ENCODE measurements at places on chromosomes 16 and 17.

- no peak for DNase-seq
Observed at GRCh38 chr17:2369039-2369438, 31.7 kb downstream of the SGSM2 start.

DNA sequence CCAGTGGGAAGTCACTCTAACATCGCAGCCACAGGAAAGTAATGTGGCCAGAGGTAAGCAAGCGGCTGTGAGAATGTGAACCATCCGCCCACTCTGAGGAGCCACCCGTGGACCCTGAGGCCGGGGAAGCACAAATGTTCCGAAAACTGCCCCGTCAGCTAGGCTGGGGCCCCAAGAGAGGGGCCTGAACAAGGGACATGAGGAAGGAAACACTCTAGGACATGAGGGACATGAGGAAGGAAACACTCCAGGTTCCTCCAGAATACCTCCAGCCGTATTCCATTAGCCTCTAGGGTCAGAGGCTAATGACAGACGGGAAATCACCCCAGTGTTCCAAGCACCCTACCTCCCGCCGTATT is 317 bp downstream of the TEFM start:
- DNase-seq, result no peak

DNA sequence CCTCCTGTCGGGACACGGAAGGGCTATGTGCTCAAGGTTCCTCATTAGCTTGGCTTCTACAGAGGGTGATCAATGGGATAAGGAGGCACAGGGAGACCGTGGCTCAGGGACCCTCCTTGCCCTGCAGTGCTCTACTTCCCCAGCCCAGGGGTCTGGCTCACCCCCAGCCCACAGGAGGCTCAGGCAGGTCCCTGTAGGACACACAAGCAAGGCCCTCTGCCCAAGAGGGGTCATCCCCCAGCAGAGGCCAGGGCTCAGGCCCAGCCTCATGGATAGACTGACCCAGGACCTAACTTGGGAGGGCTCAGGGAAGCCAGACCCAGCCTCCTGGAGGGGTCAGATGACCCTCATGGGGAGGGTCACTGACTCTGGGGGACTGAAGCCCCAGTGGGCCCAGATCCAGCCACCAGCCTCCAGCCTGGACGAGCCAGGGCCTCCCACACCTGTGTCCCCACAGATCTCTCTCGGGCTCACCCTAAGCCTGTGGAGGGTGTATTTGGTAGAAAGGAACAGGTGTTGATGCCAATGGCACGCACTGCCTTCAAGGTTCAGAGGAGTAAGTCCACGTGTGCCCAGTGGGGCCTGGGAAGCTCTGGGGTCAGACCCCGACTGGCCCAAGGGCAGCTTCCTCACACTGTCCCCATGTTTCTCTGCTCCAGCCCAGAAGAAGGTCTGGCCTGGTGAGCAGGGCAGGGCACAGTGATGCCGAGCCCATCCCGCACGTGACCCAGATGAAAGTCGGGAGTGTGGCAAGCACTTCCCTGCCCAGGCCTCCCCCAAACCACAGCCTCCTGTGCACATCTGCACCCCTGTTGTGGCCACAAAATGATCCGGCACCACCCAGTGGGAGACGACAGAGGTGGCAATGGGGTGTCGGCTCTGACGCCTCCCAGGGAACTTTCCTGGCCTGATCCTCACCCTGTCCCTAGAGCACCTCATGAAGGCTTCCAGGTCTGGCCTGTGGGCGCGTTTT is 10.9 kb upstream of the KRTAP17-1 start:
- no peak for DNase-seq

- DNase-seq, result no peak
Observed at GRCh38 chr16:85563515-85564276, 49.4 kb upstream of the GSE1 start.

DNA sequence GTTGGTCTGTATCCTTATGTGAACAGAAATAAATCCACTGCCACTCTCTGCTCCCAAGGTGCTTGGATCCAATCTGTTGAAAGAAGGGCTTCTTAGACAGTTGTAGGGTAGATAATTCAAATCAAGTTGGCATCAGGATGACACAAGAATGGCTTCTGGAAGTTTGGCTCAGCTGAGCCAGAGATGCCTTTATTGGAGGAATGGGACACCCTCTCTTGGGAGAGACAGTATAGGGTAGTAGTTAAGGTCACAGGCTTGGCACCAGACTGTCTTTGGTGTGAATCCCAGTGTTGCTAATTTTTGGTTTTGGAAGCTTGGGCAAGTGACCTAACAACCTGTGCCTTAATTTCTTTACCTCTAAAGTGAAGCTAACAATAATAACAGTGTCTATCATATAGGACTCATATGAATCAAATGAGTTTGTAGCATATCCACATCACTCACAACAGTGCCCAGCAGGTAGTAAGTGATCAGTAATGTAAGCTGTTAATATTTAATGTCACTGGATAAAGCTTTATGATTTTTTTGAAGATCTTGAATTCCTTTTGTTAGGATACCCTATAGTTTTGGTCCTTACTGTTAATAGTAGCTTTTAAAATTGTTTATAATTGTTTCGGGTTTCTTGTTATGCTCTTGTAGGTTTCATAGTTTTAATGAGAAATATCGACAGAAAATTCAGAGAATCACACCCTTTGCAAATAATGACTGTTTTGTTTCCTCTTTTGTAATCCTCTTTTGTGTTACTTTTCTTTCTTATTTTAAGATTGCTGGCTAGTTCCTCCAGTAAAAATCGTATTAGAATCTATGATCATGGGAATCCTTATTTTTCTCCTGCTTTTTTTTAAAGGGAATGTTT is 19.1 kb downstream of the ZNRF1 start:
- no peak for DNase-seq

DNA sequence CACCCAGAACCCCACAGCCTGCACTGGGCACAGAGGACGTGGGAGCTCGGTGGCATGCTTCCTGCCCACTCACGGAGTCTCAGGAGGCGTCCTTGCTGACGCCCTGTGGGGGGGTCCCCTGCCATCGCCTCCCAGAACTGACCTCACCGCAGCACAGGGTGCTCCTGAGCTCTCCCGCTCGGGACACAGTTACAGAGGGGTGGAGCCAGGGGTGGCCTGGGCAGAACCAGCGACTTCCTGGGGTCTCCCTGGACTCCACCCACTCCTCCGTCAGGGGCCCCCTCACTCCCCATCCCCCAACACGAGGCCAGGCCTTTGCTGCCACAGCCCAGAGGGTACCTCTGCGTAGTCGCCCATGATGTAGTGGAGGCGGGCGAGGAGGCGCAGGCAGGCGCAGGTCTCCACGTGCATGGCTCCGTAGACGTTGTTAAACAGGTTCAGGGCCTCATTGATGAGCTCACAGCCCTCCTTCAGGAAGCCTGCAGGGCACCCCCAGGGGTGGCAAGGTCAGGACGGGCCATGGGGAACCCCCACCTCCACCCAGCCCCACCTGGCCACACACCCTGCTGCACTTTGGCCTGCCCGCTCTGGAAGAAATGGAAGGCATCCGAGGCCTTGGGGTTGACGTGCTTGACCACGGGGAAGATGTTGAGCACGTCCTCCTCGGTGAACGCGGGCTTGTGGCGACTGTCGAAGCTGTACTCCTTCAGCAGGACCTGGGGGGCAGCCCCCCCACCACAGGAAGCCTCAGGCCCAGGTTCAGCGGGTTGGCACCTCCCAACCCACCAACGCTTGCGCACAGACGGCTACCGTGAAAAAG is 17.8 kb downstream of the CLUH start:
- DNase-seq, result no peak

DNA sequence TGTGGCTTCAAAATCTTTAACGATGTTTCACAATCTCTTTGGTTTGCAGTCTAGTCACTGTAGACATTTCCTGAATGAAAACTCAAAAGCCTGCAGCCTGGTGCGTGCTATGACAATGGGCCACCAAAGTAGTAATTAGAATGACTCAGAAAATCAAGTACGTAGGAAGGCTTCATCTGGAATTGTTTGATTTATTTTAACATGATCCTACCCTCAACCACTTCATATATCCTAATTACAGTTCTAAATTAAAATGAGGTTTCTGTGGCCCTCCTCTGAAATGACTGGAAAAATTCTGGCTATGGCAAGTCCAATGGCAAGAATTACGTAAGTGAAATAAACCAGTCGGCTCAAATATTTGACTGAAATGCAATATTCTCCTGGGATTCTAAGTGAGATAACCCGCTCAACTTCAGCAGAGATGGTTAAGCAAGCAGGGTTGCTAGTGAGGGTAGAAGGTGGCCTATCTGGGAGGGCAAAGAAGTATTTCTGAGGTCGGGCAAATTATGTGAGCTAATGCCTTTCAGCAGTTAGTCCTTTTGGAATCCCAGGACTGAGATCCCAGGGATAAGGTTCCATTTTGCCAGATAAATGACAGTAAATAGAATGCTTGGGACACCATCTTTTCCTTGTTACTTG is 145.6 kb upstream of the MYOCD start:
- no peak for DNase-seq

DNA sequence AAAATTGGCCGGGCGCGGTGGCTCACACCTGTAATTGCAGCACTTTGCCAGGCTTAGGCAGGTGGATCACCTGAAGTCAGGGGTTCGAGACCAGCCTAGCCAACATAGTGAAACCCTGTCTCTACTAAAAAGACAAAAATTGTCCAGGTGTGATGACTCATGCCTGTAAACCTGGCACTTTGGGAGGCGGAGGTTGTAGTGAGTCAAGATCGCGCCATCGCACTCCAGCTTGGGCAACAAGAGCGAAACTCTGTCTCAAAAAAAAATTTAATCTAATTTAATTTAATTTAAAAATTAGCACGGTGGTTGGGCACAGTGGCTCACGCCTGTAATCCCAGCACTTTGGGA is 1.6 kb upstream of the HBQ1 start:
- DNase-seq, result no peak

- no peak for DNase-seq
Observed at GRCh38 chr16:56195151-56195550, 3.9 kb downstream of the GNAO1 start.

GRCh38 chr16:12488371-12488770 is 315.3 kb downstream of the CPPED1 start:
- no peak for DNase-seq

GRCh38 chr17:45050481-45051059 is 862 bp downstream of the DCAKD start:
- DNase-seq, result no peak

GRCh38 chr17:77320044-77320440 is 179.3 kb downstream of the SEC14L1 start:
- no peak for DNase-seq

- DNase-seq, result no peak
Observed at GRCh38 chr16:19837331-19837980, 47.2 kb downstream of the GPRC5B start.

All from amygdala (tissue), 56 donors.